ENCODE measurements at places on chromosomes 3 and 15. TPM values are rescaled to one million over a fixed set of nuclear protein-coding genes. Genes with fewer than 3 reads are reported as not detected.
A peak's percentile ranks its signal among the peaks of the same experiment; 100 is the strongest.

GRCh38 chr3:30723211-30723610 lies 116.8 kb downstream of the TGFBR2 start:
- no peaks in the 10 kb centered on the region for H3K36me3 ChIP-seq
- DNase-seq, result no peak
- H3K4me3 ChIP-seq, result no peak overlapping the region

DNA sequence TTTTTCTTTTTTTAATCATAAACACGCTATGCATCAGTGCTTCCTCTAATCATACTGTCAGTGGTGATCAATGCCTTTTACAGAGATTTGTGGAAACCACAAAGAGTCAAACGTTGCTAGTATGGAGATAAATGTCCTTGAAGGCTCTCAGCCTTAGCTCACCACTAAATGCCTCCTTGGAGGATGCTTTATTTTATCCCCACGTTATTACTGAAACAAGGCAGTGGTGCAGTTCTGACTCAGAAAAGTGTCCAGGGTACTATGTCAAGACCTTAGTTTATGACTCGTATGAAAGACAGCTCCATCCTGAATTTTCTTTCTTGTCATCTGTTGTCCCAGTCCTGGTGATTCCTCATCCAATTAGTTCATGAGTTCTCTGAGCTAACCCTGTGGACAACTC lies 1146.7 kb downstream of the IGSF11 start:
- DNase-seq, result no peak
- no peak overlapping the region for H3K4me3 ChIP-seq
- H3K4me1 ChIP-seq, result peaks cover 6% of the 10 kb centered on the region
- H3K36me3 ChIP-seq, result no peaks in the 10 kb centered on the region

- H3K27me3 ChIP-seq, result no peaks in the 10 kb centered on the region
- H3K27ac ChIP-seq, result peak overlapping the region; percentile 71
- H3K36me3 ChIP-seq, result peaks cover 2% of the 10 kb centered on the region
- H3K4me1 ChIP-seq, result peaks cover 84% of the 10 kb centered on the region
Observed at GRCh38 chr3:172096881-172097420, 57.6 kb downstream of the FNDC3B start.

GRCh38 chr3:20326541-20326940 lies 140.5 kb upstream of the SGO1 start:
- H3K4me1 ChIP-seq, result peaks cover 7% of the 10 kb centered on the region
- H3K27ac ChIP-seq, result no peak overlapping the region
- DNase-seq, result no peak
- H3K27me3 ChIP-seq, result no peaks in the 10 kb centered on the region
- no peak overlapping the region for H3K4me3 ChIP-seq
- H3K36me3 ChIP-seq, result no peaks in the 10 kb centered on the region

- H3K4me3 ChIP-seq, result no peak overlapping the region
- H3K36me3 ChIP-seq, result no peaks in the 10 kb centered on the region
- no peak for DNase-seq
- H3K27ac ChIP-seq, result no peak overlapping the region
Observed at GRCh38 chr3:148861277-148861869, 3.7 kb upstream of the CPA3 start.

DNA sequence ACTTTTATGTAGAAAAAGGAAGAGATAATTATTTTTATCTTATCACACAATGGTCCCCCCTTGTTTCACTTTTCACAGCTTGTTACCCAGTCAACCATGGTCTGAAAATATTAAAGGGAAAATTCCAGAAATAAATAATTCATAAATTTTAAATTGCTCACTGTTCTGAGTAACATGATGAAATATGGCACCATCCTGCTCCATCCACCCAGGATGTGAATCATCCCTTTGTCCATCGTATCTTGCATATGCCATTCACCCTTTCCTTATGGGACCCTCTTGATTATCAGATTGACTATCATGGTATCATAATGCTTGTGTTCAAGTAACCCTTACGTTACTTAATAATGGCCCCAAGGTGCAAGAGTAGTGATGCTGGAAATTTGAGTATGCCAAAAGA lies 43.7 kb downstream of the ANKRD28 start:
- H3K27ac ChIP-seq, result peak overlapping the region; percentile 89
- no peak for DNase-seq
- no peak overlapping the region for H3K4me3 ChIP-seq
- no peaks in the 10 kb centered on the region for H3K27me3 ChIP-seq
- peaks cover 76% of the 10 kb centered on the region for H3K4me1 ChIP-seq

- no peak overlapping the region for H3K4me3 ChIP-seq
- H3K4me1 ChIP-seq, result no peaks in the 10 kb centered on the region
- DNase-seq, result no peak
- H3K36me3 ChIP-seq, result no peaks in the 10 kb centered on the region
- peaks cover under 1% of the 10 kb centered on the region for H3K27me3 ChIP-seq
Observed at GRCh38 chr15:81388436-81388770, 14.4 kb upstream of the TMC3 start.

- peak; percentile 95 for DNase-seq
- no peaks in the 10 kb centered on the region for H3K27me3 ChIP-seq
- no peaks in the 10 kb centered on the region for H3K36me3 ChIP-seq
- peaks cover 41% of the 10 kb centered on the region for H3K4me1 ChIP-seq
Observed at GRCh38 chr15:77527164-77527778, 105.4 kb downstream of the LINGO1 start.

- H3K27me3 ChIP-seq, result no peaks in the 10 kb centered on the region
- peaks cover 2% of the 10 kb centered on the region for H3K36me3 ChIP-seq
- H3K27ac ChIP-seq, result peak overlapping the region; percentile 20
- DNase-seq, result no peak
- no peak overlapping the region for H3K4me3 ChIP-seq
Observed at GRCh38 chr3:140470962-140471361, 206.9 kb upstream of the TRIM42 start.

DNA sequence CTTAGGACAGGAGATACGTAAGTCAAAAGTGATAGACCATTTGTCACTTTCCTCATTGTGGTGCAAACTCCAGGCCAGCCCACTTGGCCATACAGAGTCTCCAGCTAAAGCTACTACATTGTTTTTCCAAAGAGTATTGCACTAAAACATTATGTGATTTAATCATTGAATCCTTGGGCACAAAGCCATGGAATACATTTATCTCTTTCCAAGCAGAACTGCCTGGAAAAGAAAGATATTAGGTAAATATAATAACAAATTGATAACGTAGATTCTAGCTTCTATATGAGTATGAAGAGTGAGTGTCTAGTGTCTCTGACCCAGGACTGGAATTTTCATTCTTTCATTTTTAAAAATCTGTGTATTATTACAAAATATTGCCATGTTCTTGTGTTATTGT lies 863.7 kb upstream of the SEMA6D start:
- no peaks in the 10 kb centered on the region for H3K4me1 ChIP-seq
- H3K27ac ChIP-seq, result no peak overlapping the region
- peaks cover 6% of the 10 kb centered on the region for H3K27me3 ChIP-seq
- DNase-seq, result no peak
- no peak overlapping the region for H3K4me3 ChIP-seq

DNA sequence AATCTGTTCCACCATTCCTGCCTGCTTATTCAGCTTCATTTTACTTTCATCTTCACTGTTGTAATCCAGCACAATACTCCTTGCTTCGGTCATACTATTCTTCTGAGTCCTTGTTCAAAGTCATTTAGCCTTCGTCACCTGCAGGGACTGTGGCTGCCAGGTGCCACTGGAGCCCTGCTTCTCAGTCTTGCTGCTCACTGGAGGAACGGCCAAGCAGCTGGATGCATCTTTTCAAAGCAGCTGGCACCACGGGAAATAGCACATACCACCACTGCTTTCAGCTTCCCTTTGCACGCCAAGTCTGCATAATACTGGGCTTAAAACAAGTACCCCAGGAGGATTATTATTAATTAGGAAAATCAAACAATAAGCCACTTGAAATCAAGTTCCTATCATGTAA lies 287.6 kb downstream of the BCHE start:
- no peak for DNase-seq
- H3K4me1 ChIP-seq, result no peaks in the 10 kb centered on the region
- peaks cover 11% of the 10 kb centered on the region for H3K27me3 ChIP-seq
- no peak overlapping the region for H3K27ac ChIP-seq

GRCh38 chr3:126501054-126501453 lies 16.5 kb downstream of the UROC1 start:
- peaks cover 17% of the 10 kb centered on the region for H3K27me3 ChIP-seq
- no peak overlapping the region for H3K27ac ChIP-seq
- H3K4me1 ChIP-seq, result no peaks in the 10 kb centered on the region
- DNase-seq, result no peak
- no peak overlapping the region for H3K4me3 ChIP-seq

DNA sequence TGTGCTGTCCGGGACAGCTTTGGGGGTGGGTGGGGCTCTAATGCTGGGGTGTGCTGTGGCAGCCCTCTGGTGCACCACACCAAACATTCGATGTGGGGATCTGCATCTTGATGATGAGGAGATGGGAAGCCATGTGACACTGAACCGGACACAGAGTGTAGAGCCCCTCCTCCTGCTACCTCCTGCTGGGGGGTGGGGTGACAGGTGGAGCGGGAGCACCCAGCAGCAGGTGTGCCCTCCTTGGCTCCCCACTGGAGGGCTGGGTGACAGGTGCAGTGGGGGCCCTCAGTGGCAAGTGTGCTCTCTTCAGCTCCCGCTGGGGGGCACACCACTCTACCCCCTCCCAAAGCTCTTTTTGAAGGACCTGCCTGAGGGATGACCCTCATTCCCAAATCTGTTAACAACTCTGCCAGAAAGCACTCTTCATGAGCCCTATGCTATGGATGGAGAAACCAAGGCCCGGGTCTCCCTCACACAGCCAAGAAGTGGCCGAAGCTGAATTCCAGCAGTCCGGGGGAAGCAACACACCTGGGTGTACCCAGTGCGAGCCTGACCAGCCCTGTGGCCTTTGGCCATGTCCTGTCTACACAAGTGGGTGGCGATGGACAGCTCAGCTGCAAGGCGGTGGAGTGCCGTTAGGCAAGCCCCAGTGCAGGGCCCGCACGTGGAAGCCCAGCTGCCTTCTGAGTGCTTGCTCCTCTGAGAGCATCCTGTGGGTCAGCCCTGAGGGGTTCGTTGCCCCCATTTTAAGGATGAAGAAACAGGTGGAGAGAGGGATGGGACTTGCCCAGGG lies 609 bp upstream of the UROC1 start:
- peaks cover 21% of the 10 kb centered on the region for H3K27me3 ChIP-seq
- no peak overlapping the region for H3K4me3 ChIP-seq
- peak; percentile 89 for DNase-seq

DNA sequence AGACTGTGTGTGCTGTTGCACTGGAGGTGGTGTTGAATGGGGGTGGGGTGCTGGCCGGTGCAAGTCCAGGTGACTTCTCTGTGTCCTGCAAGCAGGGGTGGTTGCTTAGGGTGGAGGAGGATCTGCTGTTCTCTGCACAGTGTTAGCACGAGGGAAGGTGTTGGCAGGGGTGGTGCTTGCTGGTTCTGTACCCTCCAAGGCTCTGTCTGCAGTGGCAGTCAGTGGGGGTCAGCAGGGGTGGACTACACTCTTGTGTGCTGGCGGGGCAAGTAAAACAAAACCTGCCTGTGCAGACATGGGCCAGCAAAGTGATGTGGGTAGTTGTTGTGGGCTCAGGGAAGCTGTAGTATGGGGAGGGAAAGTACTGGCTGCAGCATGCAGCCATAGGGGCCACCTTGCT lies 5.5 kb downstream of the ROPN1 start:
- H3K4me1 ChIP-seq, result peaks cover 10% of the 10 kb centered on the region
- peaks cover 28% of the 10 kb centered on the region for H3K27me3 ChIP-seq
- H3K4me3 ChIP-seq, result no peak overlapping the region

DNA sequence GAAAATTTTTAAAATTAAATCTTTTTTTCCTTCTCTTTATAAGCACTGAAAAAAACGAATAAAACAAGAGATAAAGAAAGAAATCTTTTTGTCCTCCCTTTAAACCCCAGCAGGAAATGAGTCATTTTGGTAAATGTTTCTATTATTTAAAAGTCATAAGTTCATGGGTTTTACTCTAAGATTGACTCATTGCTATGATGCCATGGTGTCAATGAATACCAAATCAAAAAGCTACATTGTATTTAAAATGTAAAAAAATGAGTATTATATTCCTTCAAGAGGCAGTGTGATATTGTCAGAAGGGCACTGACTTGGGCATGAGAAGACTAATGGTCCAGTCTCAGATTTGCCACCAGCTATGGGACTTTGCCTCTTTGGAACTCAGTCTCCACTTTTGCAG lies 303.4 kb upstream of the DNAJC19 start:
- H3K27me3 ChIP-seq, result peaks cover 8% of the 10 kb centered on the region
- DNase-seq, result no peak
- no peak overlapping the region for H3K27ac ChIP-seq
- H3K36me3 ChIP-seq, result no peaks in the 10 kb centered on the region
- H3K4me1 ChIP-seq, result no peaks in the 10 kb centered on the region

DNA sequence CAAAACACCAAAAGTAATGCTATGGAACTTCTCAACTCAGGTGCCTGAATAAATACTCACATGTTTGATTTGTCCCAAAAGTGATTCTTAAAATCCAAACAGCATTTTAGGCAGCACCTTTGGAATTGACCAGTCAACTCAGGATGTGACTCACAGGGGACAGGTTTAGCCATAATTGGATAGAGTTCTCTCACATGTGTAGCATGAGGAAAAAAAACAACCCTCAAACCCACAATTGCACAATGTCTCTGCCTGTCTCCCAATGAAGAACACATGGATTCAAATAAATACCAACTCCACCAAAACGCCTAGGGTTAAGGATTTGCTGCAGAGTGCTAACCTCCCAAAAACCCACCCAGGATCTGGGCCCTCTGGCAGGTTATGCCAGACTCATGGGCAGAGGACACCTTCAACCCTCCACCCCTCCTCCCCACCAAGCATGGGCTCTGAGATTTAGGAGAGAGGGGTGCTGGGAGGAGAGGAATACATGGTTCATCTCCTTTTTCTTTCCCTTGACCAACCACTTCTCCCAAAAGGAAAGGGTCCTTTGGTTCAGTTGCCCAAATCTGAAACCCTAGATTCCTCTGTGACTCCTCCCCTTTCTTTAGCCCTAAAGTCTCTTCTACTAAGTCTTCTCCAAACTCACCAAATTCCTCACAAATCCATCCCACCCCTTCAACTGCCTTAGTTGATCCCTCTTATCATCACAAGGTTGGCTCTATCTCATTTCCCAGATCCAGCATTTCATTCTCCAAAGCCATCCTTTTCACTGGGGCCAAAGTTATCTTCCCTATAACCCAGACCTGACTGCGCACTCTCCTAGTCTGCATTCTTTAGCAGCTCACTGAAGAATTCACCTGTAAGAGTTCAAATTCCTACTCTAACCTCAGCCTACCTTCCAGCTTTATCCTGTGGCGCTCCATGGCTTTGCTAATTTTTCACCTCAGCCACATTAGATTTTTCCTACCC lies 7.7 kb downstream of the RYK start:
- no peak overlapping the region for H3K4me3 ChIP-seq
- no peaks in the 10 kb centered on the region for H3K27me3 ChIP-seq
- H3K4me1 ChIP-seq, result peaks cover 61% of the 10 kb centered on the region
- H3K27ac ChIP-seq, result peak overlapping the region; percentile 52
- DNase-seq, result no peak
- H3K36me3 ChIP-seq, result no peaks in the 10 kb centered on the region

GRCh38 chr15:74584779-74585178 lies 30.9 kb upstream of the CLK3 start:
- H3K4me1 ChIP-seq, result peaks cover 10% of the 10 kb centered on the region
- no peak overlapping the region for H3K27ac ChIP-seq
- H3K36me3 ChIP-seq, result peaks cover 2% of the 10 kb centered on the region

GRCh38 chr3:105867712-105868430 lies 941 bp downstream of the CBLB start:
- H3K4me3 ChIP-seq, result peak overlapping the region; percentile 100
- peaks cover 51% of the 10 kb centered on the region for H3K4me1 ChIP-seq
- peaks cover 2% of the 10 kb centered on the region for H3K36me3 ChIP-seq
- DNase-seq, result no peak
- peak overlapping the region; percentile 100 for H3K27ac ChIP-seq
- H3K27me3 ChIP-seq, result no peaks in the 10 kb centered on the region

GRCh38 chr3:162142511-162142910 lies 645.9 kb downstream of the OTOL1 start:
- H3K4me1 ChIP-seq, result peaks cover 36% of the 10 kb centered on the region
- no peaks in the 10 kb centered on the region for H3K36me3 ChIP-seq

Gene ZBTB20
- 24.5 TPM for total RNA-seq

Gene SLC2A2
- total RNA-seq, result not detected

Gene SPINK8
- total RNA-seq, result not detected

Gene GRIP2
- total RNA-seq, result 0.63 TPM

Gene CCR1
- not detected for total RNA-seq

Gene BCHE
- 1.6 TPM for total RNA-seq

Measured in chondrocyte (in vitro differentiated cells).